CD8-positive, alpha-beta T cell (primary cell): ENCODE measurements at places on chromosomes 16 and 17.
A peak's percentile ranks its signal among the peaks of the same experiment; 100 is the strongest.

- no peak for DNase-seq
Measured at GRCh38 chr17:36034127-36034526, 16.4 kb upstream of the CCL23 start.

GRCh38 chr16:24858219-24859041, 12.7 kb downstream of the SLC5A11 start:
- DNase-seq, result peak; percentile 11

GRCh38 chr17:3688027-3688553, 7.9 kb downstream of the P2RX5 start:
- no peak for DNase-seq

GRCh38 chr17:50513495-50513894, 5.3 kb downstream of the MYCBPAP start:
- no peak for DNase-seq

- no peak for DNase-seq
Measured at GRCh38 chr17:77428020-77428748, 287.4 kb downstream of the SEC14L1 start.

DNA sequence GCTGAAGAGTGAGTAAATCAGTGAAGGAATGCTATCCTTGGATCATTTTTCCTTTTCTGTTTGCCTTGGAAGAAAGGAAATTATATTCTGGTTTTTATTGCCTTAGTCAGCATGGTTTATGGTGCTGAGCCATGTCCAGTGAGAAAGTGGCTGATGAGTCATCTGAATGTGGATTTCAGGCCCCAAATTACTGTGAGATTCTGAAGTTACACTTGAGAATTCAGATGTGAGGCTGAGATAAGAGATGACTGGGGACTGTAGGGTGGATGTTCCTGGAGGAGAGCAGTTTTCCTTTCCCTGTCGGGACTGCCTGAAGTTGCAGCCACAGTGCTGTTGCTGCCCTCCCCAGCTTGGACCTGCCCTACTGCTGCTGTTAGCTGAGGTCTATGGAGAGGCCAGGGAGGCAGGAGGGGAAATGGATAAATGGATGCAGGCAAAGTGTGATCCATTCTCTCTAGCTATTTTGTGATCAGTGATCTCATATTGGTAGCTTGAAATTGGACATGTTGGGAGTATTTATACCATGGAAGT, 4.2 kb upstream of the MAP3K14 start:
- DNase-seq, result no peak

- no peak for DNase-seq
Measured at GRCh38 chr16:22191532-22192260, 14.4 kb upstream of the EEF2K start.

- DNase-seq, result no peak
Measured at GRCh38 chr17:38697061-38697820, 7.8 kb upstream of the MLLT6 start.

DNA sequence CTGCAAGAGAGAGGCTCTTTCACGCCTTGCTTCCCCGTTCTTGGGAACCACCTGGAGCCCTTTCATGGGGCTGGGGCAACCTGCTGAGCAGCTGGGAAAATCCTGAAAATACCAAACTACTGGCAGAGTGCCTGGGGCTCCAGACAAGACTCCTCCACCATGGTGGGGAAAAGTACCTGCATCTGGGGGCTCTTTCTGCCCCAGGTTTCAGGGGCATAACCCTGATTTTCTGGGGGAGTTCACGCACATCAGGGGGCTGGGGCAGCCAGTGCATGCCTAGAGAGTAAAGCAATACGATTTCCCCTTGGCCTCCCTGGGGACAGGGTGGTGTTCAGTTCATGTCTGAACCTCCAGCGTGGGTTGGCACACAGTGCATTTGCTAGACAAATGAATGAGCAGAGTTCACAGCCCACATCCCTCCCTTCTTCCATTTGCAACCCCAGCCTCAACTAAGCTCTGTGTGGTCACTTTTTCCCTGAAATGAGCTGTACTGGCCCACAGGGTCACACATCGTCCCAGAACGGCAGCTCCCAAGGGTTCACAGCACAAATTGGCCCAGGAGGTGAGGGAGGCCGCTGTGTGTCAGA, 5.2 kb upstream of the CDC42EP4 start:
- no peak for DNase-seq

- DNase-seq, result no peak
Measured at GRCh38 chr16:81036751-81037350, 1.2 kb downstream of the ATMIN start.

DNA sequence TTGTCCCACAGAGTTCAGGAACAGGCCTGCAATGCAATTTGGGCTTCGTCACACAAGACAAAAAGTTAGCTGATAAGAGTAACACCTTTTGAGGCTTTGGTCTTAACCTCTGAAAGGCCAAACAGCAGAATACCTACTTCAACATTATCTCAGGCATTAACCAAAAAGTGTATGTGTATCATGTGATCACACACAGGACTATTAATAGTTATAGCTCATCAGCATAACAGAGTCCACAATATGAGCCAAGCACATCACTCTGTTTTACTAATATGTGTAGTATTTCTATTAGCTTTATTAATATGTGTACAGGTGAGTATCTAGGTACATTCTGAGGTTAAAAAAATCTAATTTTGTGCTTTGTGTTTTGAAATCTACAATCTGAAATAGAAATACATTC, 30.8 kb downstream of the MYO1D start:
- no peak for DNase-seq

DNA sequence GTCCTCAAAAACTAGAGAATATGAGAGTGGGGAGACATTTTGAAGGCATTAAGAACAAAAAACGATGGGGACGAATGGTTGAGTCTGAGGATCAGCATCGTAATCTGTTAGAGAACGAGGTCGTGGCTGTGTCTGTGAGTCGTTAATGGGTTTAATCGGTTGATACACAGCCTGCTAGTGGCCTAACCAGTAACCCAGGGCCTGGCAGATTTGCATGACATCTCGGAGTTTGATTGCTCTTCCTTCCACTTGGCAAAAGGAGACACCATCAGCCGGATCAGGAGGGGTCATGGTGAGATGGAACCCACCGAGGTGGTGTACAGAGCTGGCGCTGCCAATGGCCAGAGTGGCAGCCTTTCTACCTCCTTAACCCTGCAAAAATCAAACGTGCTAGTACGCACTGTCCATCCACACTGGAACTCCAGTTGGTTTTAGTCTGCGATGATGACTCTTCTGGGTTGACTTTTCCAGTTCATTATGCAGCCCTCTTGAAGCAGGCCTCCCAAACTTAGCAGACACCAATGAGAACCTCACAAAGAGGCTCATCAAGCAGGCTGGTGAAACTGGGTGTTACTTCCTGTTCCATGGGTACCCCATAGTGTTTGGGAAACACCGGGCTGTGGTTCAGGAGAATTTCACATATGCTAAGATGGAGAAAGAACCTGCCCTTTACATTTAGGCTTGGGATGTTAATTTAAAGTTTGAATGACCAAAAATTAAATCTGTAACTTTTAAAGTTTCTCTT, 4.1 kb downstream of the HS3ST3B1 start:
- no peak for DNase-seq

- no peak for DNase-seq
Measured at GRCh38 chr16:10171221-10171620, 11.0 kb downstream of the GRIN2A start.

DNA sequence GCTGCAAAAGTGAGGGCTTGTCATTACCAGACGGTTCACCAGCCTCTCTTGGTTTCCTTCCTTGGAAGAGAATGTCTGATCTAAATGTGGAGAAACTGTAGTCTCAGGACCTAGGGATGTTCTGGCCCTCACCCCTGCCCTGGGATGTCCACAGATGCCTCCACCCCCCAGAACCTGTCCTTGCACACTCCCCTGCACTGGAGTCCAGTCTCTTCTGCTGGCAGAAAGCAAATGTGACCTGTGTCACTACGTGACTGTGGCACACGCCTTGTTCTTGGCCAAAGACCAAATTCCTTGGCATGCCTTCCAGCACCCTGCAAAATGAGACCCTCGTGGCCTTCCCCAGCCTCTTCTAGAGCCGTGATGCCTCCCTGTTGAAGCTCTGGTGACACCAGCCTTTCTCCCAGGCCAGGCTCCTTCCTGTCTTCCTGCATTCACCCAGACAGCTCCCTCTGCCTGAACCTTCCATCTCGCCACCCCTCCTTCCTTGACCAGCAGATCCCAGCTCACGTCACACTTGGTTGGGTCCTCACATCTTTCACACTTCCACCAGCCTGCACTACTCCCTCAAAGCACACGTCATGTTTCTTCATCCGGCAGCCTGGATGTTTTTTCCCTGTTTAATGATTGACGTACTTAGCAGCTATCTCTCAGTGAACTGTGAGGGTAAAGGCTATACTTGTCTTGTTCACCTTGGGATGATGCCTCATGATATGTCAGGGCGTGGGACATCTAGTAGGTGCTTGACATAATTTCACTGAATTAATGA, 4.3 kb downstream of the ZNF768 start:
- DNase-seq, result no peak

GRCh38 chr17:76262732-76263344, 2.3 kb upstream of the UBALD2 start:
- DNase-seq, result no peak

DNA sequence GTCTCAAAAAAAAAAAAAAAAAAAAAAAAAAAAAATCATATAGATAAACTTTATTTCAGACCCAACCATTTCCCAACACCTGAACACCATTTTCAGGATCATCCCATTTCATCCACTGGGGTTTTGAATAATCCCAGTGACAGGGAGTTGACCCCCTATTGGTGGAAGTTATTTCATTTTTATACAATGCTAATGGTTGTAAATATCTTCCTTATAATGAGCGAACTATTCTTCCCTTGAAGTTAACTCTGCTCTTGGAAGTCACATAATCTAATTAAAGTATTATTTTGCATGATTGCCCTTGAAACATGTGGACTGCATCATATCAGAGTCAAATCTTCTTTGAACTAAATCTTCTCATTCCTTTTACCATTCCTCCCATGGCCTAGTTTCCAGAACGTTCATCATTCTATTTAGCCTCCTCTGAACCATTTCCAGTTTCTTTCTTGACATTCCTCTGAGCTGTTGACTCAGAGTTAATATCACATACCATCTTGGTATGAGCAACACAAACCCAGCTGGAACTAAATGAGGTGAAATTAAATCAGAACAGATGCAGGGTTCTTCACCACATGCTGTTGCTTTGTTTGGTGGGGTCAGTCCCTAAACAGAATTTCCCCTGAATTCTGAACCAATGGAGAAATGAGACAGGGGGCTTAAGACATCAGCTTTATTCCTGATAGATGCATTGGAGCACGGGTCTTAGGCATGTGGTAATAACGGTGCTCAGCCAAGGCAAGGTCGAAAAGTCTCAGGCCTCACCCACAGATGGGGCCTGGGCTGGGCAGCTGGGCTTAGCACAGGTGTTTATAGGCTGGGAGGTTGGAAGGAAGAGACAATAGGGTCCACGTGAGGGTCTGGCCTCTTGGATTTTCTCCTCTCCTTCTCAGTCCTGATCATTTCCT, 8.9 kb downstream of the HSD17B2 start:
- no peak for DNase-seq

DNA sequence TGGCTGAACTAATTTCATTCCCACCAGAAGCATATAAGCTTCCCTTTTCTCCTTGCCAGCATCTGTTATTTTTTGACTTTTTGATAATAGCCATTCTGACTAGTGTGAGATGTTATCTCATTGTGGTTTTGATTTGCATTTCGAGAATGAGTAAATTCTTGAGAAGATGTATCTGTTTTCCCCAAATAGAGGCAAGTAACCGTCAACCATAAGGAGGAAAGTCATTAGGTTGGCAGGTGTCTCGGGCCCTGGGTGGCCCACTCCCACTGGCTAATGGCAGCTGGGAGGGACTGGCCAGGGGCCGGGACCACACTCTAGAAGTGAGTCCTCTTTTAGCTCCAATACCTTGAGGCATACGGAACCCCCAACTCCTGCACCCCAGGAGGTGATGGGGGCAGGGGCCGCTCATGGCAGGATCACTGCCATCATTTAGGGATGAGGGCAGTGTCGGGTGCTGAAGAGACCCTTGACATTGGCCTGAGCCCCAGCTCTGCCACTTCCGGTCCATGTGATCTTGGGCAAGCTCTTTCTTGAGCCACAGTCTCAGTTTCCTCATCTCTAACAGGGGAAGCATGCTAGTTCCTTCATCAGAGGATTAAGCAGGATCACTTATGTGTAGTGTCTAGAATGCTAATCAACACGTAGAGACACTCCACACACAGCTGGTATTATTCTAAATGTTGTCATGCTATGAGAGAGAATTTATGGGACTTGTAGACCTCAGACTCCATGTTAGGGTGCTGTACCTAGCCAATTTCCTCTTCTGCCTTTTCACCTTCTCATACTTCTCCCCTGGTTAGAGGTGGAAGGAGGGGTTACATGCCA, 44.3 kb downstream of the RGS9 start:
- DNase-seq, result peak; percentile 13

GRCh38 chr17:236641-237405, 55.4 kb upstream of the DOC2B start:
- DNase-seq, result no peak

- no peak for DNase-seq
Measured at GRCh38 chr17:61867033-61867432, 3.7 kb upstream of the BRIP1 start.

DNA sequence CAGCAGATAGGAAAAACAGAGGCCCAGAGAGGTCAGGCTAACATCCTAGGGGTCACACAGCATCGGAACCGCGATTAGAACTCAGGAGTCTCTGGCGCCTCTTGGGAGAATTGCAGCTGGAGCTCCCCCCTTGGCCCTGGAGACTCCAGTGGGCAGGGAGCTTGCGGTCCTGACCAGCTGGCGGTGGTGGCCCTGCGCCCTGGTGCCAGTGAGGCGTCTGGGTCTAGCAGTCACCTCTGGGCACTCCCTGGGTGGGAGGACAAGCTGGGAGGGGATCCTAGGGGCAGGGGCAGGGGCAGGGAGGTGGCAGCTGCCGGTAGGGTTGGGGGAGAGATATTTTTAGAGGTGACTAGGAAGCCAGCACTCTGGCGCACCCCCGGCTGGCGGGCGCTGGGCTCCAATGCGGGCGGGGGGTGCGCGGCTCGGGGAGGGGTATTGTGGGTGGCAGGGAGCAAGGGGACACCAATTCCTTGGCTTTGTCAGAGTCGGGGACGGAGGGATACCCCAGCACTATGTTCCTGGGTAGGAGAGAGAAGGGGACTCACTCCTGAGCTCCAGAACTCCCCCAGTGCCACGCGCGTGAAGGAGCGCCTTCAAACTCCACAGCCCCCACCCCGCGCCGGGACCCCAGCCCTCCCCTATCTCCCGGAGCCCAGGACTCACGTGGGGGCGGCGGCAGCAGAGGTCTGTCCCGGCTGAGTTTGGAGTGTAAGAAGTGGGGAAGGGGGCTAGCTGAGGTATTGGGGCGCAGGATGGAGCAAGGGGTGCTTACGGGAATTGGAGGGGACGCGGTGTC, 584 bp downstream of the PHOSPHO1 start:
- no peak for DNase-seq

GRCh38 chr17:6548034-6548433, 8.3 kb downstream of the PITPNM3 start:
- DNase-seq, result no peak
